AG08396 (cell line): ENCODE measurements at places on chromosomes 11 and 22.
A peak's percentile ranks its signal among the peaks of the same experiment; 100 is the strongest.

GRCh38 chr22:23220485-23221350, 40.4 kb downstream of the BCR start:
- no peak for DNase-seq

- no peak for DNase-seq
Measured at GRCh38 chr11:75262961-75263852, 22.6 kb downstream of the TPBGL start.

GRCh38 chr11:34585735-34586487, 35.0 kb upstream of the EHF start:
- peak; percentile 56 for DNase-seq

- DNase-seq, result no peak
Measured at GRCh38 chr11:6623391-6624363, 4.5 kb upstream of the TPP1 start.

DNA sequence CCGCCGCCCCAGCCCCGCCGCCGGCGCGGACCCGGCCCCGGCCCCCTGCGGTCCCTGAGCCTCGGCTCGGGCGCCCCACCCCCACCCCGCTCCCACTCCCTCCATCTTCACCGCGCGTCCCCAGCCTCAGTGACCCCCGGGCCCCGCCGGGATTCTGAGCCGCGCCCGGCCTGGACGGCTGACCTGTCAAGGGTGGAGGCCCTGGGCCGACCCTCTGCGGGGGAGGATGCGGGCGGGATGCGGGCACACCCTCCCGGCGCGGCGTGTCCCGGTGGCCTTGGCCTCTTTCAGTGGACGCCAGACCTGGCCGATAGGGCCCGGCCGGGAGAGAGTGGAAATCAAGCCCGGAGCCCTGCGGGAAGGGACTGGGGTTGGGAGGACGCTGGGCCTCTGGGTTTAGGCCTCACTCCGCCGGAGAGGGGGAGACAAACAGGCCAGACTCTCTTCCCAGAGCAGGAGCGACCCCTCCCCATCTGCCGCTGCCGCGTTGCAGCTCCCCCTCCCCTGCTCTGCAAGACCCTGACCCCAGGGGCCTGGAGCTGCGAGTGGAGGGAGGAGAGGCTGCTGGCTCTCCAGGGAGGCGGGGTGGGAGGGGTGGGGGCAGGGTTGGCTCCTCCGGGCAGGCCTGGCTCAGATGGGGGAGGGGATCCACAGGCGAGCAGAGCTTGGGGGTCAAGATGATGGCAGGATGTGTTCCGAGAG, 525 bp downstream of the MAPK8IP2 start:
- peak; percentile 25 for DNase-seq

DNA sequence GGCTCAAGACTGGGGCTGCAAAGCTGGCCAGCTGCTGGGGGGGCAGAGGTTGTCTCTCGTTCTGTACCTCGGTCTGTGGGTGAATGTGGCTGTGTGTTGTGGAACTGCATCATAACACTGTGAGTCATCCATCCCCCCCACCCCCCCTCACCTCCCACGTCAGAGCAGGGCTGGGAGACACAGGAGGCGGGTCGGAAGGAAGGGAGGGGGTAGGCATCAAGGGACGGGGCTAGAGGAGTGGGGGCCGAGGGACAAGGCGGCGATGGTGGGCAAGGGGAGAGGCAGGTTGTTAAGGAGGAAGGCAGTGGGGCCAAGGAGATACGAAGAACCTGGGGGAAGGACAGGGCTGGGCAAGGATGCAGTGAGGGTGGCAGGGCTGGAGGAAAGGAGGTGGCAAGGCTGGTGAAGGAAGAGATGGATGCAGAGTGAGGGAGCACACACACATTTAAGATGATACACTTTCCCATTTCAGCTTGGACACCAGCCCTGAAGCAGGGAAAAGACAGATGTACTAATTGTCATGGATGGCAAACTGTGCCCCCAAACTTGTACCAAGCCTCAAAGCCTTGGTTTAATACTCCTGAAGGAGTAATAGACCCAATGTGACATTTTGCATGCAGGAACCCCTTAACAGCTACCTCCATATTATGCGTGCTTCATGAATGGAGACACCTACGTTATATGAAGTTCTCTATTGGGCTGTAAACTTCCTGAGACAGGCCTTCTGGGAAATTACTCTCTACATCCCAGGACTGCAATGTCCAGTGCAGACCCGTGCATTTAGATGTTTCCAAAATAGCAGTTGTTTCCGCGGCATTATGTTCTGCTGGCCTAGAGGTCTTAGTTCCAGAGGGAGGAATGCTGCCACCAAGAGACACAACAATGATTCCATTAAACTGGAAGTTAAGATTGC, at the start of gene YPEL4:
Gene YPEL4 (minus strand): TSS at position 87 of the 913 bp plus-strand sequence. CDS start 2,805 bp downstream, outside the sequence.
- DNase-seq, result peak; percentile 83

GRCh38 chr22:42902875-42903510, 45.9 kb upstream of the ARFGAP3 start:
- no peak for DNase-seq

GRCh38 chr11:71179877-71180605, 72.3 kb downstream of the SHANK2 start:
- DNase-seq, result no peak

- DNase-seq, result no peak
Measured at GRCh38 chr22:11613898-11614755, 3913.9 kb upstream of the OR11H1 start.
